ENCODE measurements at places on chromosomes 12 and 14. TPM values are rescaled to one million over a fixed set of nuclear protein-coding genes. Genes with fewer than 3 reads are reported as not detected.

FAM186B gene
- total RNA-seq, result not detected

ACVRL1 gene
- total RNA-seq, result not detected

P2RX7 gene
- total RNA-seq, result 49.1 TPM

AQP2 gene
- not detected for total RNA-seq

OVCH1 gene
- total RNA-seq, result not detected

FGF23 gene
- not detected for total RNA-seq

CYP27B1 gene
- 4.3 TPM for total RNA-seq

CCDC198 gene
- total RNA-seq, result not detected

ALKBH1 gene
- total RNA-seq, result 12.5 TPM

NAV3 gene
- total RNA-seq, result not detected

KRT84 gene
- not detected for total RNA-seq

TMED10 gene
- total RNA-seq, result 207 TPM

EIF2S3B gene
- total RNA-seq, result 1.4 TPM

BRI3BP gene
- 22.7 TPM for total RNA-seq

STAC3 gene
- total RNA-seq, result 4.5 TPM

HOXC11 gene
- total RNA-seq, result not detected

REP15 gene
- total RNA-seq, result not detected

OTOGL gene
- total RNA-seq, result not detected

LRRC9 gene
- total RNA-seq, result not detected

MYF6 gene
- not detected for total RNA-seq

WNT1 gene
- 0.33 TPM for total RNA-seq

ZNF664 gene
- total RNA-seq, result 43.4 TPM

GNG2 gene
- total RNA-seq, result 304 TPM

HNRNPC gene
- 689 TPM for total RNA-seq

RTRAF gene
- 188 TPM for total RNA-seq

AHSA1 gene
- 152 TPM for total RNA-seq

OR6C3 gene
- not detected for total RNA-seq

KCNH5 gene
- not detected for total RNA-seq

INHBC gene
- total RNA-seq, result not detected

PPP1R1A gene
- total RNA-seq, result not detected

TSPAN19 gene
- total RNA-seq, result not detected

ABCD4 gene
- 54.4 TPM for total RNA-seq

GDF11 gene
- 7.2 TPM for total RNA-seq

CATSPERB gene
- 1.8 TPM for total RNA-seq

KRT75 gene
- total RNA-seq, result not detected

PLEKHA5 gene
- 15.2 TPM for total RNA-seq

CACNA2D4 gene
- 20.8 TPM for total RNA-seq

CACNA1C gene
- total RNA-seq, result 0.30 TPM

GPX2 gene
- not detected for total RNA-seq

GUCY2C gene
- total RNA-seq, result not detected

TGFB3 gene
- total RNA-seq, result 1.8 TPM

LUM gene
- not detected for total RNA-seq

TMEM229B gene
- total RNA-seq, result 10.4 TPM

Data from activated CD4-positive, alpha-beta memory T cell treated with anti-CD3 and anti-CD28 coated beads, Interleukin-2, amount 10 ng/mL, durations not matched to agents 7 days and 5 days (primary cell).